ENCODE measurements at places on chromosomes 1 and 21.

GRCh38 chr1:3735688-3736087 lies 16.6 kb upstream of the CCDC27 start:
- DNase-seq, result no peak

DNA sequence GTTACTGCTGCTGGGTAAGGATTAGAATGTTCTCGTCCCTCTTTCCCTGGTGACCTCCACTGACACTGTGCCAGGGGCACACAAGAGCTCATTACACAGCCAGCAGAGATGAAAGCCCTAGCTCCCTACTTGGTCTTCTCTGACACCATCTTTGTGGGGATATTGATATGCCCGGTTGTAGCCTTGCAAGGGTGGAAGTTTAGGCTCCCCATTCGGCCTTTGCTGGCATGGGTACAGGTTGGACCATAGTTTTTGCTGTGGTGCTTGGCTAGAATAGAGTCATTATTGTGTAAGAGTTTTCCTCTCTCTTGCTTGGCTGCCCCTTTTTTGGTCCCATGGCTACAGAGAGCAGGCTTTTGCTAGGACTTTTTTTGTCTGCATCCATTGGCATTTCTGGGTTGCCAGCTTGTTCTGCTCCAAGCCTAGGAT lies 12.3 kb downstream of the RAB4A start:
- DNase-seq, result no peak

DNA sequence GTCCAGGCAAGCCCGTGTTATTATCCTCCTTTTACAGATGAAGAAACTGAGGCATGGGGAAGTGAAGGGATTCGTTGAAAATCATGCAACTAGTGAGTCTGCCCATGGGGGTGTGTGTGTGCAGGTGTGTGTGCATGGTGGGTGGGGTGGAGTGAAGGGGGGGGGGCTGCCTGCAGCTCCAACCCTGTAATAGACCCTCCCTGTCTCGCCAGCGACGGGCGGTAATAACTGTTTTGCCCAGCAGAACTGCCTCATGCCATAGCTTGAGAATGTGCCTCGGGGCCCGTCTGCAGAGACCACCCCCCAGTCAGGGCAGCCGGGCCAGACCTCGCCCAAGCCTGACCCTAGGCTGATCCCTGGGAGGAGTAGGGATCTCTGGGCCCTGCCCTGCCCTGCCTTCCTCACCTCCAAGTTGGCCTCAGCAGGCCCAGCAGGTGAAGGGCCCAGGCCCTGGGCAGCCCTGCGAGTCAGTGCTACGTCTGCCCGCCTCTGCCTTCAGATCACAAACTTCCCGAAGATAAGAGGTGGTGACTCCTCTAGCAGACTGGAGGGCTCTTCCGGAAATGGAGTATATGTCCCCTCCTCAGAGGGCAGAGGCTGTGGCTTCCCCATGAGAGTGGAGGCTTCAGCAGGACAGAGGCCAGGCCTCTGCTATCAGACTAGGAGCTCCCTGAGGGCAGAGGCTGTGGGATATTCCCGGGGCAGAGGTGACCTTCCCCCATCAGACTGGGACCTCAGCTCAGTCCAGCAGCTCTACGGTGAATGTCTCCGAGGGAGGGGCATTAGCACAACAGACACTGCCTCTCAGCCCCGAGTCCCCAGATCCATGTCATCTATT lies 15.7 kb upstream of the EPHA2 start:
- DNase-seq, result no peak

- peak; percentile 14 for DNase-seq
Observed at GRCh38 chr1:100543640-100544039, 5.7 kb downstream of the GPR88 start.

- no peak for DNase-seq
Observed at GRCh38 chr1:37793773-37794371, at the start of gene MANEAL. Gene MANEAL, plus strand, starts transcription at chr1:37793847. Its CDS starts 336 bp downstream, at chr1:37794183.

DNA sequence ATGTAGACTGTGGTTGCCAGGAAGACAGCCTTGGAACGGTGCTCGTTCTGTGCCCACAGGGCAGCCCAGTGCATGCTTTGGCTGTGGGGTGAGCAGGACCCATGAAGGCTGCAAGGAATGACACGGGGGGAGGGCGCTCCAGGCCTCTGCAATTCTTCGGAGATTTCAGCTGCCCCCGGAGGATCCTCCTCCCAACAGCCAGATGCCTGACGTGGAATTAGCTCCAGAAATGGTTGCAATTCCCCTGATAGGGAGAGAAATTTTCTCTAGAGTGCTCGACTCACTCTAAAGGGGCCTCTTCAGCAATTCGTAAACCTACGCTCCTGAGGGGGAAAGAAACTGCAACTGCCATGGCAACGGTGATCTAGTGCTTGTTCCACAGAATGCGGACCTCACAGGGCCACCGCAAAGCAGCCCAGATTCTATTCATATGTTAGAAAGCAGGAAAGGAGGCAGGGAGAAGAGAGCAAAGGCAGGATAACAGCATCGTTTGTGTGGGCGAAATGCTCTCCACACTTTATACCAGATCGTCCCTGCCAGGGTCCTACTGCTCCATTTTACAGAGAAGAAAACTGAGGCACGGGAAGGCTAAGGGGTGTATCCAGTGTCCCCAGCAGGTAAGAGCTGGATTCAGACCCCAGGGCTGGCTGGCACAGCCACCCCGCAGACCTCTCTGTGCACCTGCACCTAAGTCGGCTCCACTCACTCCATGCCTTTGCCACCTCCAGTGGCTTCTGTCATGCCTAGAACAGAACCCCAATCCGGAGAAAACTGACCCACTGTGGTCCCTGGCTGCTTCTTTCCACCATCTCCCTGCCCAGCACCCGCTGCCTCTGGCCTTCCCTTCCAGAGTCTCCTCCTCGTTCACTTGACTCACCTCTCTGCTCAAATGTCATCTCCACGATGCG lies 11.9 kb upstream of the PDE9A start:
- DNase-seq, result no peak

DNA sequence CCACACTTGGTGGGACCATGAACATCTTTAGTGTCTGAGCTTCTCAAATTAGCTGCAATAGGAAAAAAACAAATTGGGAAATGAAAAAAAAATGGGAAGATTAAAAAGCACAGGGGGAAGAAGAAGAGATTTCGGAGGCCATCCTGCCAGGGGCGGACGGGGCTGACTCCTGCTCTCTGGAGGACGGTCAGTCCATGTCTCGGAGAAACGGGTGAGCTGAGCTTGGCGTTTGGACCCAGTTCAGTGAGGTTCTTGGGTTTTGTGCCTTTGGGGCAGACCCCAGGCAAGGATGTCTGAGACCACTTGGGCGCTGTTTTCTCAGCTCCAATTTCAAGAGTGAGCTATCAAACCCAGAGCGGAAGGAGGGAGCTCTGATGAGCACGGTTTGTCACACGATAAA lies 123.9 kb downstream of the PRDM2 start:
- no peak for DNase-seq

DNA sequence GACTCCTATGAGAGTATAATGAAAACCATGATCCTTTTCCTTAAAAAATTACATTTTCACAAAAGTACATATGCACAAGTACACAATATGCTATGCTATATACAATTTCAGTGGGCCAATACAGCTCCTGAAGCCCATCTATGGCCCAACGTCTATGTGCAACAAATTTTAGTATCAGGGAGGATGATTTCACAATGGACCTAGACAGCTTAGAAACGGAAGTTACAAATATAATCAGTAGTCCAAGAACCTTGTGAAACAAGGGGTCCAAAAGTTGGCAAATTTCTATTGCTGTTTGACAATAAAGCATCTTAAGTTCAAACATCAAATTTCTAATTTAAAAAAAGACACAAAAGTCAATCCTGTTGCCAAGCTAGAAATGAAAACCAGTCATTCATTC lies 87.0 kb downstream of the DPYD start:
- DNase-seq, result no peak

- DNase-seq, result no peak
Observed at GRCh38 chr1:185535621-185536020, 198.6 kb upstream of the HMCN1 start.

DNA sequence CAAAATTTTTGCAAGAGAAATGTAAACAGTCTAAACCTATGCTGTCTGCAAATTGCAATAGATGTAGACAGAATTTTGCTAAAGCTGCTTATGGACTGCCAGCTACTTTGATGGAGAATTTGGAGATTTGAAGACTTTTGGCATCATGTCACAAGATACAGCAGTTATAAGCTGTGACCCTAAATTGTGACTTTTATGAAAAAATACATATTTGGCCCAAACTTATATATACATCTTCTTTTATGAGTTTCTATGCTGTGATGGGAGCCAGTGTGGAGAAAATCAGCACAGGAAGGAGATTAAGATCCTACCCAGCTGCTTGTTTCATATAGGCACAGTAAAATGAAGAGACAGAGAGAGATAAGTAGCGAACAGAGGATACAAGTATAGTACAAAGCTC lies 1595.4 kb downstream of the PLA2G4A start:
- DNase-seq, result no peak

DNA sequence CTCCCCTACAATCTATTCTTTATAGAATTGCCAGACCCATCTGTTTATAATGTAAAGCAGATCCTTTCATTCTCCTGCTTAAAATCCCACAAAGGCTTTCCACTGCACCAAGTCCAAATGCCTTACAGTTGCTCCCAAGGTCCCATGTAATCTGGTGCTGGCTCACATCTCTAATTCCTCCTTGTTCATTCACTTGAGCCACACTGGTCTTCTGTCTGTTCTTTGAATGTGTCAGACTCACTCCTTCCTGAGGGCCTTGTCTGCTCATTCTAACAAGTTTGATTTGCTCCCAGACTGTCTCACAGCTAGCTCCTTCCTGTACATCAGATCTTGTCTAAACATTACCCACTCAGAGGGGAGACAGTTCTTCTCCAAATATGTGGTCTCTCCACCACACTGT lies 38.9 kb downstream of the ALG14 start:
- DNase-seq, result no peak

GRCh38 chr1:218679391-218679790 lies 334.3 kb downstream of the TGFB2 start:
- DNase-seq, result no peak

GRCh38 chr21:44890961-44891541 lies 17.6 kb upstream of the PTTG1IP start:
- DNase-seq, result no peak

- DNase-seq, result no peak
Observed at GRCh38 chr1:7636795-7637526, 134.1 kb upstream of the VAMP3 start.

DNA sequence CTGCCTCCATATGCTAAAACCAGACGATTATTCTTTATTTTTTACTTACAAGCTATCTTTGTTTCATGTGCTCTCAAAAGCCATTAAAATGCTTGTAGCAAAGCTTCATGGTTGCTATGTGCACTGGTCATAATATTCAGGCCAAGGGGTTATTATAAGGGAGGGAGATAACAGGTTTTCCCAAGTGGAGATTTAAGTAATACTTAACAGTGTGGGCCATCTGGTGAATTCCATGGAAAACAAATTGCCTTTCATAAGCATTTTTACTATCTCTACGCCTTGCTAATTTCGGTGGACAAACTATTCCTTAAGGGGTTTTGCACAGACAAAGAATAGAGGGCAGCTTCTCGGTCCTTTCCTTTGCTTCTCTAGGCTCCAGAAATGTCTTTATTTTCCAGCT lies 137.8 kb downstream of the NUF2 start:
- DNase-seq, result no peak

- DNase-seq, result no peak
Observed at GRCh38 chr21:20661745-20662422, 336.3 kb upstream of the NCAM2 start.

DNA sequence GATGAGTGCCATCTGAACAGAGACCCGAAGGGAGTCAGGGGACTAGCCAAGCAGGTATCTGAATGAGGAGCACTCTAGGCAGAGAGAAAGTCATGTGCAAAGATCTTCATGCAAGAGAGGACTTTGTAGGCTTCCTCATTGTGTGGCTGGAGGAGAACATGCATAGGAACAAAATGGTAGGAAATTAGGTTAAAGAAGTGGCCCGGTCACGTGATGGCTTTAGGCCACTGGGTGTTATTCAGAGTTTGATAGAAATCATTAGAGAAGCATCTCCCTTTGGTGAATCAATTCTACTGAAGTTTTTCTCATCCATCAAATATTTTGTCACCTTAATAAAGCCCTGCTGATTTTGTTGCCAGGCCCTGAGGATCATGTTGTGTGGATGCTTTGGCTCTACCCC lies 45.8 kb upstream of the KCTD3 start:
- no peak for DNase-seq

GRCh38 chr1:117568999-117569398 lies 36.8 kb upstream of the TENT5C start:
- DNase-seq, result no peak
